ENCODE measurements at places on chromosomes 11 and 22. TPM values are rescaled to one million over a fixed set of nuclear protein-coding genes. Genes with fewer than 3 reads are reported as not detected.

DNA sequence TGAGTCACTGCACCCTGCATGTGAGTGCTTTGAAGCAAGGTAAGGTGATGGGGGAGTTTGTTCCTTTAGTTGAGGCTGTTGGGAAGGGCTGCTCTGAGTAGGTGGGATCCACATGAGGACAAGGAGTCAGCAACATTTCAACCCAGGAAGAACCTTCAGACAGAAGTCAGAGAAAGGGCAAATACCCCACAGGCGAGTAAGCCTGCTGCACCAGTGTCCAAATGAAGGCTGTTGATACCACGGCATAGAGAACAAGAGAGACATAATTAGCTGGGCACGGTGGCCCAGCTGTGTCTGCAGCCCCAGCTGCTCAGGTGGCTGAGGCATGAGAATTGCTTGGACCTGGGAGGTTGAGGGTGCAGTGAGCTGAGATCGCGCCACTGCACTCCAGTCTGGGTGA lies 54.3 kb upstream of the CLMP start:
- no peaks in the 10 kb centered on the region for H3K27me3 ChIP-seq
- no peaks in the 10 kb centered on the region for H3K36me3 ChIP-seq
- no peak overlapping the region for H3K27ac ChIP-seq
- no peak overlapping the region for H3K4me3 ChIP-seq
- no peak for DNase-seq

The SIRT3 gene
- 16.4 TPM for total RNA-seq

- H3K4me3 ChIP-seq = no peak overlapping the region
- no peaks in the 10 kb centered on the region for H3K36me3 ChIP-seq
- no peak for DNase-seq
- H3K27me3 ChIP-seq = no peaks in the 10 kb centered on the region
- H3K27ac ChIP-seq = no peak overlapping the region
- no peaks in the 10 kb centered on the region for H3K4me1 ChIP-seq
Observed at GRCh38 chr11:112307616-112308015, 47.0 kb upstream of the PLET1 start.

DNA sequence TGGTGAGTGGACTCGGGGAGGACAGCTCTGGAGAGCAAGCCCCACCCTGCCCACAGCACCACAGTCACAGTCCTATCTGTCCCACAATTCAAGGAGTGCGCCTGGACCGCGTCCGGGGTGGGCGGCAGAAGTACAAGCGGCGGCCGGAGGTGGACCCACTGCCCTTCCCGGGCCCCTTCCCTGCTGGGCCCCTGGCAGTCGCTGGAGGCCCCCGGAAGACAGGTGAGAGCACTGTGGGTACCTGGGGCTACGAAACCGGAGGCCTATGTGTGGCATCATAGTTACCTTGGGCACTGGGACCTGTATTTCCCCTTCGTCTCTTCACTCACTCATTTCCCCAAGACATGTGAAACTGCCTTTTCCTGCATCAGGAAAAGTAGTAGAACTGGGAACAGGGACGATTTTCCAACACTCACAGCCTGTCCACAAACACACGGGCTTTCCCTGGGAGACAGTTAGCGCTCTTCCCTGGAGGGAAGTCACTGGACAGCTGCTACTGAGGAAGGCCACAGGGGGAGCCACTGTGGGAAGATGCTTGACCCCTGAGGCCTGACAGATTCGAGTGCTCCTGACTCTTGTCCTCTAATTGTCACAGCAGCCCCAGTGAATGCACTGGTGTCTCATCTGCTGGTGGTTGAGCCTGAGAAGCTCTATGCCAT lies 3.1 kb downstream of the TRMT112 start:
- H3K4me1 ChIP-seq = peaks cover 4% of the 10 kb centered on the region
- no peaks in the 10 kb centered on the region for H3K27me3 ChIP-seq
- no peak overlapping the region for H3K27ac ChIP-seq
- peaks cover 18% of the 10 kb centered on the region for H3K36me3 ChIP-seq

The LRRC55 gene
- total RNA-seq = 0.60 TPM

DNA sequence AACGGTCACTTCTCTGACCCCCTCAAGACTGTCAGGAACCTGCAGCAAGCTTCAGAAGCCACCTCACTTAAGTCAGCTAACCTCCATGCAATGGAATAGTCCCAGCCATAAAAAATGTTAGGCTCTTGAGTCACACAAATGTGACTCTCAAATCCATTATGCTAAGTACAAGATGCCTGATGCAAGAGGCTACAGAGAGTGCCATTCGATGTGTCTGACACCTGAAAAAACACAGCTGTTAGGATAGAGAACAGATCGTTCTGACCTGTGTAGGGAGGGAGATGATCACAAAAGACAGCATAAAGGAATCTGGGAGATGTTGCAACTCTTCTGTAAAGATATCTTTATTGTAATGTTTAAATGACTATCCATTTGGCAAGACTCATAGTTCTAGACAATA lies 712.4 kb downstream of the TBC1D22A start:
- no peak for DNase-seq
- H3K27ac ChIP-seq = no peak overlapping the region
- peaks cover 4% of the 10 kb centered on the region for H3K27me3 ChIP-seq
- no peaks in the 10 kb centered on the region for H3K36me3 ChIP-seq

GRCh38 chr22:28574159-28574788 lies 105.4 kb downstream of the TTC28 start:
- H3K27me3 ChIP-seq = no peaks in the 10 kb centered on the region
- H3K4me1 ChIP-seq = no peaks in the 10 kb centered on the region
- H3K36me3 ChIP-seq = no peaks in the 10 kb centered on the region
- DNase-seq = no peak

DNA sequence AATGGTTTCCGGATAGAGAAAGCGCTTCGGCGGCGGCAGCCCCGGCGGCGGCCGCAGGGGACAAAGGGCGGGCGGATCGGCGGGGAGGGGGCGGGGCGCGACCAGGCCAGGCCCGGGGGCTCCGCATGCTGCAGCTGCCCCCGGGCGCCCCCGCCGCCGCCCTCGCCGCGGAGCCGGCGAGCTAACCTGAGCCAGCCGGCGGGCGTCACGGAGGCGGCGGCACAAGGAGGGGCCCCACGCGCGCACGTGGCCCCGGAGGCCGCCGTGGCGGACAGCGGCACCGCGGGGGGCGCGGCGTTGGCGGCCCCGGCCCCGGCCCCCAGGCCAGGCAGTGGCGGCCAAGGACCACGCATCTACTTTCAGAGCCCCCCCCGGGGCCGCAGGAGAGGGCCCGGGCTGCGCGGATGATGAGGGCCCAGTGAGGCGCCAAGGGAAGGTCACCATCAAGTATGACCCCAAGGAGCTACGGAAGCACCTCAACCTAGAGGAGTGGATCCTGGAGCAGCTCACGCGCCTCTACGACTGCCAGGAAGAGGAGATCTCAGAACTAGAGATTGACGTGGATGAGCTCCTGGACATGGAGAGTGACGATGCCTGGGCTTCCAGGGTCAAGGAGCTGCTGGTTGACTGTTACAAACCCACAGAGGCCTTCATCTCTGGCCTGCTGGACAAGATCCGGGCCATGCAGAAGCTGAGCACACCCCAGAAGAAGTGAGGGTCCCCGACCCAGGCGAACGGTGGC lies 15.7 kb downstream of the PIK3IP1 start:
- H3K4me1 ChIP-seq = peaks cover 6% of the 10 kb centered on the region
- no peak overlapping the region for H3K4me3 ChIP-seq
- no peak for DNase-seq
- peaks cover 98% of the 10 kb centered on the region for H3K36me3 ChIP-seq

DNA sequence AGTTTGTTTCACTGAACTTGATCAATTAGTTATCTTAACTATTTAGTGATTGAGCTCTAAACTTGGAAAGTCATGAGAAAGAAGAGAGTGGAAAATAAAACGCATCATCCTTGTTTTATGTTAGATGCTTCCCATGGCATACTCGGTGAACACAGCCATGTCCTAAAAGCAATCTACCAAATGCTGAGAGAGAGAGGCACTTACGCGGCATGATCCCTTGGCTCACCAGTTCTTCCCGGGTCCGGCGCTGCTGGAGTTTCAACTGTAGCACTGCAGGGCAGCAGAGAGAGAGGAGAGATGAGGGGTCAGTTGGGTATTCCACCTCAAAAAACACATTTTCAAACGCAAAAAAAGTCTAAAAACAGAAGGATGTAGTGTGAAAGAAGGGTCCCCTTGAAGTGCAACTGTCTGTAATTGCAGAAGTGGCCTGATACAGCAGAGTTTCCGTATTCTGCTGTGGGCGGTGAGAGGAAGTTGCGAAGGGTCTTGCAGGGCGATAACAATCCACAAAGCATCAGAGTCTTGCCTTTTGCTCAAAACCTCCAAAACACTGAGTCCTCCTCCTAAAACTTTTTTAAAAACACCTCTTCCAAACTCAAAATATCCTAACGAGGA lies 92.7 kb downstream of the SGSM3 start:
- H3K27me3 ChIP-seq = no peaks in the 10 kb centered on the region
- peak overlapping the region; percentile 53 for H3K4me3 ChIP-seq
- H3K36me3 ChIP-seq = peaks cover 17% of the 10 kb centered on the region
- peak overlapping the region; percentile 90 for H3K27ac ChIP-seq
- H3K4me1 ChIP-seq = peaks cover 94% of the 10 kb centered on the region

DNA sequence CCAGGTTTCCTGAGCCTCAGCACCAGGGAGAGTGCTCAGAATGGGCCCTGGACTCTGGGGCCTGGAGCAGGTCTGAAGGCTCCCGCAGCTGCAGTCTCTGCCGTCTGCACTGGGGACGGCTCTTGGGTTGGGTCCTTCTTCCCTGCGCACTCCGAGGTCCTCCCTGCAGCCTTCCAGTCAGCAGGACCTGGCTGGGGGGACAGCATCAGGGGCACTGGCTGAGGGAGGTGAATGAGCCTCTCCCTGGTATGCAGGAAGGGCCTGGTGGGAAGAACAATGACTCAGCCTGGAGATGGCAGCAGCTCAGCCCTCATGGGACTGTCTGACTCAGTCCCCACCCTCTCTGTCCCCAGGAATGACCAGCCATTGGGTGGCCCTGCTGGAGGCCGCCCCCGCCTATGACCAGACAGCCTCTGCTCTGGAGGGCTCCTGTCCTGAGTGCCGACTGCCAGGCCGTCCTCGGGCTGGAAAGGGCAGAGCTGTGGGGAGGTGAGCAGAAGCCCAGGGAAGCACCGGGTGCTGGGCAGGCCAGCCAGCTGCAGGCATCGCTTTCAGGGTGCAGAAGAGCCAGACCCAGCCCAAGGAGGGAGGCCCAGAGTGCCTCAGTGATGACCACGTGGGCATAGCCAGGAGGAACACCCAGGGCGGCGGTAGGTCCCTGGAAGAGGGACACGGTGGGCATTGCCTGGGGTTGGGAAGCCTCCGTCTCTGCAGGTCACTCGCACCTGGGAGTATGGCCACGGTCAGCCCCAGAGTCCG lies 455.0 kb downstream of the BRD1 start:
- DNase-seq = peak; percentile 69
- no peaks in the 10 kb centered on the region for H3K27me3 ChIP-seq
- no peak overlapping the region for H3K4me3 ChIP-seq
- H3K27ac ChIP-seq = no peak overlapping the region
